ENCODE measurements at places on chromosomes 11 and 22.

- DNase-seq: no peak
Measured at GRCh38 chr11:32895471-32895870, 2.9 kb downstream of the QSER1 start.

DNA sequence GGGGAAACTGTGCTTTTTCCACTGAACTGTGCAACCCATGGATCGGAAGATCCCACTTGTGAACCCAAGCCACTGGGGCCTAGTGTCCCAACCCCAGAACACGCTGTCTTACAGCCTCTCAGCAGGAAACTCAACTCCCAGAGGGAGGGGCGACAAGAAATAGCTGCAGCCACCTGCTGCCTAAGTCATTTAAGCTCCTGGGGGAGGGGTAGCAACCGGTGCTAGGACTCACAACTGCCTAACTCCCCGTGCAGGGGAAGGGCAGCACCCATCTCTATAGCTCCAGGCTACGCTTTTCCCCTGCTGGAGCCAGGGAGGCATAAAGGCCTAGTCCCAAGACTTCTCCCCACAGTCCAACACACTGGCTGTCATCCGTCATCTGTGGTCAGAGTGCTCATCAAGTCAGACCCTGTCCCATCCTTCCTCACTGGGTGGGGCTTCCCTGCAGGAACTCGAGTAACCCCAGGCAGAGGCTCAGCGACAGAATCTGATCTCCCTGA, 363.0 kb downstream of the LUZP2 start:
- no peak for DNase-seq

GRCh38 chr11:2942872-2943710, 13.9 kb upstream of the PHLDA2 start:
- no peak for DNase-seq

DNA sequence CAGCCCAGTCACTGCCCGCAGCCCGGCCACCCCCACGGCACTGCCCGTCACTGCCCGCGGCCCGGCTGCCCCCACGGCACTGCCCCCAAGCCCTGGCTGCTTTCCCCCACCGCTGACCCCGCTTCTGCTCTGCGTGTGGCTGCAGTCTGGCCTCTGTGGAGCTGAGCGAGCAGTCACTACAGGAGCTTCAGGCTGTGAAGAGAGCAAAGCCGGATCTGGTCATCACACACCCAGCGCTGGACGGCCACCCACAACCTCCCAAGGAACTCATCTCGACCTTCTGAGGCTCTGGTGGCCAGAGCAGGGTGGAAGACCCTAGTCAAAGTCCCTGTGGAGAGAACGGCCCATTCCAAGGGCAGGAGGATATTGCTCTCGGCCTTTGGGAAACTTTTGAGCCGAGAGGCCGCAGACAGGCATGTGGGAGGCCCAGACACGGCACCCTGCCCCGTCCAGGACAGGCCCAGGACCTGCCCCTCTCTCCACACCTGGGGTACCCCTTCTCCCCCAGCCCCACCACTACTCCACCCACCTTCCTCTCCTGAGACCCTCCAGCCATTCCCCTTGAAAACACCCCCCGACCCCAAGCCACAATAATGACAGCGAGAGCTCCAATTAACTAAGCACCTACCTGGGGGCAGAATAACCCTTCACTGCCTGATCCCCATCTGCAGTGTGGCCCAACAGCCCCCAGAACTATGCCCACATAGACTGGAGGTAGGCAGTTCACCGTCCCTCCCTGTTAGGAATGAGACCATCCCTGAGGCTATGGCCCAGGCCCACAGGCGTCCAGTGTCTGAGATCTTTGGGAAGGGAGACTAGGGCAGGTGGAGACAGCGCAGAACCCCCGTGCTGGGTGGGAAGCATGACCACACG, 3.7 kb upstream of the PGGHG start:
- no peak for DNase-seq

GRCh38 chr11:47434011-47434786, 8.0 kb upstream of the PSMC3 start:
- no peak for DNase-seq

DNA sequence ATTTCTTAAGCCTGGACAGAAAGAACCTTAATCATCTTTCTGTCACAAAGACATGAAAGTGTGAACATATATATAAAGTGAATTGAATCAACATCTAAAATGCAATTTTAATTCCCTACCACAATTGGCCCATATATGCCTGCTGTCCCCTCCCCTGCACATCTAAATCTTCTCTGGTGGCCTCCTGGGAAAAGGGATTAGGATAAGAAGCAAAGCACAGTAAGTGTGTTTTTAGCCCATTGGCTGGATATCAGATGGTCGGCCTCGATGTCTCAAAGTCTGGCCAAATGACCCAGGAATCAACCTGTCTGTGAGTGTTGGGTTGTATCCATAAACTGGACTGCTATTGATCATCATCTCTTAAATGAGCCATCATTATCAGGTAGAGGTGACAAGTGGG, 5.8 kb downstream of the MMP3 start:
- no peak for DNase-seq

GRCh38 chr22:49400136-49400940, 427.3 kb downstream of the BRD1 start:
- no peak for DNase-seq

GRCh38 chr11:61985869-61986268, 18.4 kb upstream of the FTH1 start:
- no peak for DNase-seq

- DNase-seq: no peak
Measured at GRCh38 chr11:58392746-58393145, 13.9 kb downstream of the OR5B3 start.

DNA sequence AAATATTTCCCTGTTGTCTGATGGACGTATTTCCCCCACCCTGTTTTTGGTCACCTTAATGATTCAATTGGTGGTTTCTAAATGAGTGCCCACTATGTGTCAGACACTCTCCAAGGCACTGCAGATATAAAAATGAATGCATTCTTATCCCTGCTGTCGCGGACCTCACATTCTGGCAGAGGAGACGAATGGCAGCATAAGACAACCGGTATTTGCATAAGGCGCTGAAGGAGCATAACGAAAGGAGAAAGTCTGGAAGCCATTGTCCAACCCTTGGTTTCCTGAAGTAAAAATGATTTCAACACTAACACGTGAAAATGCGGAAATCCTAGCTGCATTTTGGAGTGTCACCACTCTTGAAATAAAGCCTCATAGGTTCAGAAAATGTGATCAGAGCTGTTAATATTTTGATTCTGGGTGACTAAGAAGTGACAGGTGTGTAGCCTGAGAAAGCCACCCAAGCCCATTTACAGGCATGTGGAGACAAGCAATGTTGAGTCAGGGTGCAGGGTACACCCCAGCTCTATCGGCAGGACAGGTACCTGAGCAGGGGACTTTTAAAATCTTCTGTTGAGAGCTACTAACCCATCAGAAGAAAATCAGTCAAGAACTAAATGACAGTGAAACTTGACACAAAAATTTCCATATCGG, 10.1 kb upstream of the GAB2 start:
- no peak for DNase-seq

DNA sequence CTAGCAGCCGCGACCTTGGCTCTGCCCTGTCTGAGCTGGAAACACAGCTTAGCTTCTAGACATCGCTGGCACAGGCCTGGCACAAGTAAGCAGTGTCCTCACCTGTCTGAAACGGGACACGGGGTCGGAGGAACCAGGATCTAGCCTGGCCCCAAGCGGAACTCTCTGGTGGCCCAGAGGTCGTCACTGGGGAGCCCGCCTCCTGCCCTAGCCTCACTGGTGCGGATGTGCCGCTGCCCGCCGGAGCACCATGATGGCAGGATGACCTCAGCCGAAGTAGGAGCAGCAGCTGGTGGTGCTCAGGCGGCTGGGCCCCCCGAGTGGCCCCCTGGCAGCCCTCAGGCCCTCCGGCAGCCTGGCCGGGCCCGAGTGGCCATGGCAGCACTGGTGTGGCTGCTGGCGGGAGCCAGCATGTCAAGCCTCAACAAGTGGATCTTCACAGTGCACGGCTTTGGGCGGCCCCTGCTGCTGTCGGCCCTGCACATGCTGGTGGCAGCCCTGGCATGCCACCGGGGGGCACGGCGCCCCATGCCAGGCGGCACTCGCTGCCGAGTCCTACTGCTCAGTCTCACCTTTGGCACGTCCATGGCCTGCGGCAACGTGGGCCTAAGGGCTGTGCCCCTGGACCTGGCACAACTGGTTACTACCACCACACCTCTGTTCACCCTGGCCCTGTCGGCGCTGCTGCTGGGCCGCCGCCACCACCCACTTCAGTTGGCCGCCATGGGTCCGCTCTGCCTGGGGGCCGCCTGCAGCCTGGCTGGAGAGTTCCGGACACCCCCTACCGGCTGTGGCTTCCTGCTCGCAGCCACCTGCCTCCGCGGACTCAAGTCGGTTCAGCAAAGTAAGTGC, 871 bp downstream of the SLC35E4 start:
- DNase-seq: no peak

DNA sequence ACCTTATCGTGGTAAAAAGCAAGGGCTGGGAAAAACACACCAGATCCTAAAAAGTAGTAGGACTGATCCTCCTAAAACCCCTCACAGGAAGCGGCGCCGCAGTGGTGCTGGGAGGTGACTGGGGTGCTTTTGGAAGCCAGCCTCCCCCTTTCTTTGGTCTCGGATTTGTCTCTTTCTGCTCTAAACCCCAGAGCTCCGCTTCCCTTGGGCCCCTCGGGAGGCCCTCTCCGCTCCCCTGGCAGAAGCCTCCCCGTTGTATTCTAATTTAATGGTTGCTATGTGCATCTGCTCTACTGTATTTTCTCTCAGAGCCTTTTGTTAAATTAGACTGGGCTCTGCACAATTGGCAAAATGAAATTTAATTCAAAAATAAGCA, 587.7 kb downstream of the OPCML start:
- no peak for DNase-seq

DNA sequence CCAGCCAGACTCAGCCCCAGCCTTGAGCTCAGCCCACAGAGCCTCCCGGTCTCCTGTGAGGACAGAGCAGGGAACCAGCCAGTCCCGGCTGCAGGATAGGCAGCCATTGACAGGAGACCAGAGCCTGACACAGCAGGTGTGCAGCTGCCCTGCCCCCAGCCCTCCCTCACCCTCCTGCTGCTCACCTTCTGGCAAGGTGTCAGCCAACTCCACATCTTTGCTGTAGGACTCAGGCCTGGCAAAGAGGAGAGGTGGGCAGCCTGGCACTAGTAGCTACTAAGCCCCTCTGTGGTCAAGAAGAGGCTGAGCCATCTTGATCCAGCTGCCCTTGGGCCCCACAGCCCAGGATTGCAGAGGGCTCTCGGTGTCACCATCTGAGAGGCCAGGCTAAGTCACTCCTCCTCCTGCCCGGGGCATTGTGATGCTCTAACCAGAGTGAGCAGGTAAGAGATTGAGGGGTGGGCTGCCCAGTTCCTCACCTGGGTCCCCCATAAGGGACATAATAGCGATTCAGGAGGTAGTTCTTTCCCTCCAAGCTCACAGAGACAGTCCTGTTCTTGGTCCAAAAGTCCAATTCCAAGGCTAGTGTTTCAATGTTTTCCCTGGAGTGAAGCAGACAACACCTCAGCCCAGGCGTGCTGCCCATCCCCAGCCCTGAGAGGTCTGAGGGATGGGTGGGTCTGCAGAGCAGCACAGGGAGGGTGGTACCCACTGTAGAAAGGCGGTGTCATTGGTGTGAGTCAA, 18.6 kb downstream of the TREH start:
- no peak for DNase-seq

- no peak for DNase-seq
Measured at GRCh38 chr11:1656670-1657069, 27.1 kb downstream of the KRTAP5-5 start.

DNA sequence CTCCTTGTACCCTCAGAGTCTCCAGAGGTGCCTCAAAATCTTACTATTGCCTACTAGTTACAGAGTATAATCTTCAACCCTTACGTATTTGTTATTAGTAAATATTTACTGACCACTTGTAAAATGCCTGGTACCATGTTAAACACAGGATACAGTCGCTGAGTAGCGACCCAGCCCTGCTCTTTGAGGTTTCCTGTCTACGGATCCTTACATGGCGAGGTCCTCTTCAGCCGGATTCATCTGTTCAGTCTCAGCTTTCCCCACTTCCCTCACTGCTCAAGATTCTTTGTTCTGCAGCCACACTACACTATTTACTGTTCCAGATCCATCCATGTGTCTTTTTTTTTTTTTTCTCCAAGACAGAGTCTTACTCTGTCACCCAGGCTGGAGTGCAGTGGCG, 13.2 kb upstream of the TTC36 start:
- DNase-seq: no peak

DNA sequence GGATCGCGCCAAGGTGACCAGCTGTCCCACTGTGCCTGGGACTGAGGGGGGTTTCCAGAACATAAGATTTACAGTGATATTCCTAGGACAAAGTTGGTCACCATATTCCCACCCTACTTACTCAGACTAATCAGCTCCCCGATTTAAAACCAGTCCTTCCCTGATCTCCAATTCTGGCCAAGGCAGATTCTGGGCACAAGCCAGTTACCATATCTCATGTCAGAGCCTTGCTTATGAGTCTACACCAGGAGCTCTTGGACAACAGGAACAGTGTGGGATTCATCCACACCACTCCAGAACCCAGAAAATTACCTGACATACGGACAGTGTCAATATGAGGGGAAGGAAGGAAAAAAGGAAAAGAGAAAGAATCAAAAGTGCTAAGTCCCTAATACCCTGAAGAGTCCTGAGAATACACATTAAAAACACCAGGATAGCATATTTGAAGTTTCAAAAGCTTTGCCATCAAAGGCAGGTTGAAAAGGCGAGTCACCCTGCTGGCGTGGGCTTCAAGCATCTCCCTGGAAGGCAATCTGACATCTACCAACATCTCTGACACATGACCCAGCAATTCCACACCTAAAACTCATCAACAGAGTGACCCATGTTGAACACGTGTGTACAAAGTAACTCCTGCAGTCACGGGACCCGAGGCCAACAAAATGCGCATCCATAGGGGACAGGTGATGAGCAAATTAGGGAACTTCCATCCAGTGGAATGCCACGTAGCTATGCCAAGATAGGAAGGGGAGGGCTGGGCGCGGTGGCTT, 8.0 kb upstream of the IL2RB start:
- DNase-seq: no peak

DNA sequence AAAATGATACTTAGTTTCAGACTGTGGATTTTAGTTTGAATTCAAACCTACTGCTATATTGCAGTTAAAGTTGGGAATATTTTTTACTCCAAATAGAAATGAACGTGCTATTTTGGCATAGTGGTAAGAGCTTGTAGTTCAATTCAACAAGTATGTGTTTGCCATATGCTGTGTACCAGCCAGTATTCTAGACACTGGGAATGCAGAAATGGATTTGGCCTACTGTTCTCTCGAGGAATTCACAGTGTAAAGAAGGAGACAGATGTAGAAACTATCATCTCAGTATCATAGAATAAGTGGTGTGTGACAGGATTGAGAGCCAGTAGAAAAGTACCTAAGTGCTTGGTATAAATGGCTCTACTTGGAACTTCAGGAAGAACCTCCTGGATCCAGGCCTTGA, 80.4 kb downstream of the ATXN10 start:
- no peak for DNase-seq

GRCh38 chr22:23774922-23775436, 2.3 kb downstream of the MMP11 start:
- no peak for DNase-seq

- no peak for DNase-seq
Measured at GRCh38 chr11:133656082-133656635, 123.9 kb upstream of the OPCML start.

All from AG04449 (cell line).